ENCODE measurements at places on chromosomes 4 and X. TPM values are rescaled to one million over a fixed set of nuclear protein-coding genes. Genes with fewer than 3 reads are reported as not detected.

The SPATA18 gene
- total RNA-seq: 3.0 TPM

- DNase-seq: no peak
Observed at GRCh38 chrX:87636533-87636932, 118.9 kb downstream of the KLHL4 start.

DNA sequence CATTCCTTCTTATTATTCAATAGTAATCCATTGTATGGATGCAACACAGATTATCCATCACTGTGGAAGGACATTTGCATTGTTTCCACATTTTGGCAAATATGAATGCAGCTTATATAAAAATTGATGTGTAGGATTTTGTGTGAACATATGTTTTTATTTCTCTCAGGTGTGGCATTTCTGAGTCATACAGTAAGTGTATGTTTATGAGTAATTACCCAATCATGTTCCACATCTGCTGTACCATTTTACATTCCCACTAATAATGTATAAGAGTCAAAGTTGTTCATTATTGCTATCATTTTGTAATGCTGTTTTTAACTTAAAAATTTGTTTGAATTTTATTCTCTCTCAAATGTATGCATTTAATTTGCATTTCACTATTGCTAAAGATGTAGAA is 25.5 kb downstream of the MAGEA4 start:
- DNase-seq: no peak

The ZFP92 gene
- 1.00 TPM for total RNA-seq

The PRSS12 gene
- 12.9 TPM for total RNA-seq

DNA sequence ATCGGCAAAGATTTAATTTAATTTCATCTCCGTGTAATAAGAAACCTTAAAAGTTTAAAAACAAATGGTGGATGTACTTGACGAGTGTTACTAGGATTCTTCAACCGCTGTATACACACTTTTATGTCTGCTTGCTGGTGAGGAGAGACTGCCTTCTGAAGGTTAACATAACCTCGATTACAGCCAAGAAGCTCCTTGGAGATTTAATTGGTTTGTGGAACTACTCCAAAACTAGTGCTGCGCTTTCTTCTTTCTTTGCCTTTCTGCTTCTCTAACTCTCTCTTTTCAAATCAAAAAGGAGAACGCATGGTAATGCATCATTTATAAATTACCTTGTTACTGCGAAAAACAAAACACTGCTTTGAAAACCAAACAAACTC is 109.0 kb downstream of the ANTXR2 start:
- no peak for DNase-seq

DNA sequence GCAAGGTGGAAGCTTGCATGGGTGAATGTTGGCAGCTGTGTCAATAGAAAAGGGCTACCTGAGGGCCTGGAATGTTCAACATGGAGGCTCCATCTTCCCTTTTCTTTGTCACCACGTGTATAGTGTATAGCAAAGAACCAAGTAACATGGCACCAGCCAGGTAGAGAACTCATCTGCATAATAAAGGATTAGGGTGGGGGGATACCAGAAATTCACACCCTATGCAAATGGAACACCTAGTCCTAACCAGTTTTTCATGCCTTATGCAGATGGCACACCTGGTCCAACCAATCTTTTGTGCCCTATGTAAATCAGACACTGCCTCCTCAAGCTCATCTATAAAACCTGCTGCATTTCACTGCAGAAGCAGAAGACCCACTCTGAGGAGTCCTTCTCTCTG is 169.6 kb upstream of the GLRA2 start:
- no peak for DNase-seq

The TASL gene
- 0.09 TPM for total RNA-seq

All from pancreas (tissue), 10 donors.